ENCODE measurements at places on chromosomes 16 and 17. TPM values are rescaled to one million over a fixed set of nuclear protein-coding genes. Genes with fewer than 3 reads are reported as not detected.

The PLXDC1 gene
- total RNA-seq = 8.6 TPM

- H3K27me3 ChIP-seq = no peaks in the 10 kb centered on the region
- DNase-seq = peak; percentile 67
- peak overlapping the region; percentile 93 for H3K27ac ChIP-seq
- no peak overlapping the region for H3K4me3 ChIP-seq
- no peaks in the 10 kb centered on the region for H3K36me3 ChIP-seq
- H3K4me1 ChIP-seq = peaks cover 22% of the 10 kb centered on the region
Observed at GRCh38 chr17:4969551-4970173, 2.0 kb upstream of the SPAG7 start.

DNA sequence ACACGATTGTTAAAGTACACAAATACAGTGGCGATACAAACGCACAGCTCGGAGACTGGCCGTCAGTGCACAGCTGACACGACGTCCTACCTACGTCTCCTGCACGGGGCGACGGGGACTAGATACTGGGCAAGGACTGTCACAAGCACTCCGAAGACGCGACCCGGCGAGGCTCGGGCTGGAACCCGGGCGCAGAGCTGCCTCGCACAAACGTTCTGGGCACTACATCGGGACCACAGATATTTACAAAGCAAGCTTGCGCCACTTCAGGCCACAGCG lies 13.8 kb downstream of the SLC16A3 start:
- H3K36me3 ChIP-seq = no peaks in the 10 kb centered on the region
- no peaks in the 10 kb centered on the region for H3K27me3 ChIP-seq
- H3K4me3 ChIP-seq = no peak overlapping the region
- peak overlapping the region; percentile 68 for H3K27ac ChIP-seq
- peaks cover 27% of the 10 kb centered on the region for H3K4me1 ChIP-seq
- DNase-seq = no peak

The CHAD gene
- total RNA-seq = 0.20 TPM
